Activated naive CD8-positive, alpha-beta T cell treated with anti-CD3 and anti-CD28 coated beads for 36 hours (primary cell): ENCODE measurements at places on chromosomes 3 and 15. TPM values are rescaled to one million over a fixed set of nuclear protein-coding genes. Genes with fewer than 3 reads are reported as not detected.

GRCh38 chr15:39084674-39085530 is 496.0 kb upstream of the THBS1 start:
- H3K4me3 ChIP-seq, result no peak overlapping the region
- H3K36me3 ChIP-seq, result no peaks in the 10 kb centered on the region
- peaks cover 4% of the 10 kb centered on the region for H3K4me1 ChIP-seq
- DNase-seq, result peak; percentile 2

- H3K27ac ChIP-seq, result no peak overlapping the region
- no peaks in the 10 kb centered on the region for H3K27me3 ChIP-seq
- H3K4me1 ChIP-seq, result no peaks in the 10 kb centered on the region
Measured at GRCh38 chr3:55574671-55575070, 87.6 kb upstream of the WNT5A start.

GRCh38 chr15:63597821-63598220 is 634 bp downstream of the FBXL22 start:
- H3K27ac ChIP-seq, result no peak overlapping the region
- peaks cover 70% of the 10 kb centered on the region for H3K4me1 ChIP-seq
- H3K27me3 ChIP-seq, result no peaks in the 10 kb centered on the region
- peaks cover 32% of the 10 kb centered on the region for H3K36me3 ChIP-seq

DNA sequence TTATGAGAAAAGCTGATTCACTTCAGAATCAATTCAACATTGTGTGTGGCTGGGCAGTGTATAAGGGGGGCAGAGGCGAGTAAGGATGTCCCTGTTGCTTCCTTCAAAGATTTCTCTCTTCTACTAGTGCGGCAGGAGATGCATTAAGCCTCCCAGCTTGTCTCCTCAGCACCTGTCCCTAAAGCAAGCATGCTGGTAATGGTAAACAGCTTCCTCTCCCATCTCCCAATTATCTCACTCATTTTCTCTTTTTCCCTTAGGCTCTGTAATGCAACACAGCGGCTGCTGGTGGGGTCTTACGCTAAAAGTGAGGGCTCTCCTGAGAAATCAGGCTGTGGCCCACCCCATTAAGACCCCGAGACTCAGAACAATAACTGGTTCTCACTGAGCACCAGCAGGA is 306.4 kb upstream of the ROPN1 start:
- no peak for DNase-seq
- H3K36me3 ChIP-seq, result no peaks in the 10 kb centered on the region
- no peaks in the 10 kb centered on the region for H3K4me1 ChIP-seq
- no peak overlapping the region for H3K27ac ChIP-seq
- H3K4me3 ChIP-seq, result no peak overlapping the region
- H3K27me3 ChIP-seq, result peaks cover 7% of the 10 kb centered on the region

DNA sequence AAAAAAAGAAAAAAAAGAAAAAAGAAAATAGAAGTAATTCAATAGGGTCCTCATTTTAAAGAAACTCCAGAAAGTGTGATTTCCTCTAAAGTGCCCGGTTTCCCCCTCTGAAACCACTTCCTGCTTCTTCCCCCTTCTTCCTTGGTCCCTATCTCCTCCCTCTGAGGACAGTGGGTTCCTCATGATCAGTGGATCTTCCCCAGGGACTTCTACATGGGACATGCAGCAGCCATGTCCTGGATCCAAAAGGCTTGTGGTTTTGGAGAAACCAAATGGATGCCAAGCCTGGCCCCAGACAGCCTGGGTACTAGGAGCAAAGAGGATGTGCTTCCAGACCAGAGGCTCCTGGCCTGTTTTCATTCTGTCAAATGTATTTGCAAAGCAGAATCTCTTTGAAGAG is 26.6 kb upstream of the SMAD6 start:
- no peak overlapping the region for H3K27ac ChIP-seq
- no peak for DNase-seq
- H3K36me3 ChIP-seq, result no peaks in the 10 kb centered on the region
- no peak overlapping the region for H3K4me3 ChIP-seq
- no peaks in the 10 kb centered on the region for H3K27me3 ChIP-seq
- peaks cover 11% of the 10 kb centered on the region for H3K4me1 ChIP-seq

Gene HOMER2
- 3.1 TPM for total RNA-seq

Gene LMAN1L
- total RNA-seq, result 0.14 TPM
